Activated T-cell treated with anti-CD3 and anti-CD28 coated beads for 4 hours (primary cell): ENCODE measurements at places on chromosomes 5 and 9.

- no peak for DNase-seq
These were observed 334.7 kb downstream of the FBXL7 start for GRCh38 chr5:15834596-15835245.

DNA sequence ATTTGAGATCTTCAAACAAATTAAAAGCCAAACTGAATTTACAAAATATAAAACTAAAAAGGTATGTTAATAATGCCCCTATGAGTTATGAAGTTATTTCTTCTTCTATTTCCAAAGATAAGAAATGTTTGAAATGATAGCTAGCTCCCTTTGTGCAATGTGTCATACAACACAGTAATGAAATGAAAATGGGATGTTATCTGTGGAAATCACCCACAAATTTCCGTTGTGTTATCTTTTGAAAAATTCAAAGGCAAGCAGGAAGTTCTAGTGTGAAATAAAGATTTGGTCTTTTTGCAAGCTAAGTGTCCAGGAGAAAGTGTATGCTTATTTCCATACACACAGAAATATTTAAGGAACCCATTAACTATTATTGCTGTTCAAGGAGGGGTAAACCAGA, 375.3 kb upstream of the PRR16 start:
- no peak for DNase-seq

DNA sequence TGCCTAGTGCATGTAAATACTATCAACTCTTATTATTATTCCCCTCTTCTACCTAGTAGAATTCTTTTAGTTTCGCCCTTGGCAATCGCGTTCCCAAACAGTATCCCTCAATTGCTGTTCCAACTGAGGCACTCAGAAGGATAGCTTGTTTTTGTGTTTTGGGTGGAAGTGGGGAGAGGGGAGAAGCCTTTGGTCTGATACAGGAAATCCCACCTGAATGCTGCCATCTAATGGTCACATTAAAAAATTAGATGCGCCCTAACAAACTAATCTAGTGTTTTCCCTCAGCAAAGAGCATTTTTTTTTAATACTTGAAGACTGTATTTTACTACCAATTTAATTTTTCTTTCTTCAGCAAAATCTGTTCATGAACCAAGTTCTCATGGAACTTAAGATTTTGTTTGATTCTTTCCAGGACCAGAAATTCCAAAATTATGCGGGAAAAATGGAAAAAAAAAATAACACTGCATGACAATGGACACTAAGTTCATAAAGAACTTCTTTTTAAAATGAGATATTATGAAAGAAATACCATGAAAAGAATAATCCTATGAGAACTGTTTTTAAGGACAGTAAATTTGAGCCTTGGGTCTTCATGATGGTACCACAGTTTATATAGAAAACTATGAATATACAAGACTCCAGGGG, 22.2 kb upstream of the GLDC start:
- DNase-seq = no peak

GRCh38 chr9:35864695-35865255, 5.4 kb downstream of the OR13J1 start:
- DNase-seq = no peak

DNA sequence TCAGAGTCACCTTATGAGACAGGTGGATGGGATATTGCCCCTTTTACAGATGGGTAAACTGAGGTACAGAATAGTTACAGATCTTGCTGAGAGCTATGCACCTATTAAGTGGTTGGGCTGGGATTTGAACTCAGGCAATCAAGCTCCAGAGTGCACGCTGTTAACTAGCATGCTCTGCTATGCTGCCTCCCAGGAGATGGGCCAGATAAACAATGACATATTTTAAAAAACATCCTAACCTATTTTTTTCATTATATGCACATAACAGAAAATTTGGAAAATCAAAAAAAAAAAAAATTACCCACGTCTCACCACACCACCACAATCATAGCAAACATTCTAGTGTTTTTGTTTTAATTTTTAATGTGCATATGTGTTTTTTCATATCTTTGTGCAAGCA, 123.4 kb upstream of the STC2 start:
- DNase-seq = no peak

GRCh38 chr5:170301149-170301548, 3.6 kb upstream of the LCP2 start:
- DNase-seq = no peak

DNA sequence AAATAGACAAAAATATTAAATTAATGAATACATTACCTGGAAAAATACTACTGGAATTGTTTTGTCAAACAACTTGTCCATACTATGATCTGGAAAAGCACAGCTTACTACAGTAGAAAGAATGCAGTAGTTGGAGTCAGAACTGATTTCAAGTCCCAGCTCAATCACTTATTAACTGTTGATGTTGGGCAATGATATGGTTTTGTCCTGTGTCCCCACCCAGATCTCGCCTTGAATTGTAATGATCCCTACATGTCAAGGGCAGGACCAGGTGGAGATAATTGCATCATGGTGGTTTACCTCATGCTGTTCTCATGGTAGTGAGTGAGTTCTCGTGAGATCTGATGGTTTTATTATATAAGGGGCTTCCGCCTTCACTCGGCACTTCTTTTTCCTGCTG, 247.5 kb downstream of the CD180 start:
- no peak for DNase-seq

DNA sequence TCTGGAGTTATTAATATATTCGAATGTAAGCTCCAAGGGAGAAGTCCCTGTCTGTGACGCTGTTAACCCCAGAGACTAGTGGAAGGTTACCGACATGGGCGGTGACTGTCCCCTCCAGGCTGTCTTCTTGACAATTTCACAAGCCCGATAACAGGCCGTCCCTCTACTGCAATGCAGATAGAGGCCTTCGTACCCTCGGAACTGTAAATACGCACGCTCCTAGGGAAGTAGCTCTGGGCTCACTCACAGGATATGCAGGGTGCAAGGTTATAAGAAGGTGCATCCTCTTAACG, 680 bp upstream of the RFK start:
- DNase-seq = no peak

DNA sequence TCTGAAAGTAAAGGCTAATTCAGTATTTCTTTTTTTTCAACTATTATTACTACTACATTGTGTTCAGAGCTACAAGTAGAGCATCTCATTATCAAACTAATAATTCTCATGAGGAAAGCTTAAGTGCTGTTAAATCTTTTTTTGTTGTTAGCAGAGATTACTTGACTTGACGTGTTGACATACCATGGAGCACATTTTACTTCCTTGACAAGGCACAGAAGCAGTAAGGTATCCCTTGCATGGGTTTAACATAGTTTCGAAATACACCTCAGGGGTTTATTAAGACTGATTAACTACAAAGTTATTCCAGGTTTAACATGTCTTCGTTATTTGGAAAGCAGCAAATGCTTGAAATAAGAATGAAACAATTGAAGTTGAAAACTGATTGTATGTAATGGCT, 7.0 kb downstream of the SPDL1 start:
- no peak for DNase-seq
